ENCODE measurements at places on chromosomes 13 and 19. TPM values are rescaled to one million over a fixed set of nuclear protein-coding genes. Genes with fewer than 3 reads are reported as not detected.

DNA sequence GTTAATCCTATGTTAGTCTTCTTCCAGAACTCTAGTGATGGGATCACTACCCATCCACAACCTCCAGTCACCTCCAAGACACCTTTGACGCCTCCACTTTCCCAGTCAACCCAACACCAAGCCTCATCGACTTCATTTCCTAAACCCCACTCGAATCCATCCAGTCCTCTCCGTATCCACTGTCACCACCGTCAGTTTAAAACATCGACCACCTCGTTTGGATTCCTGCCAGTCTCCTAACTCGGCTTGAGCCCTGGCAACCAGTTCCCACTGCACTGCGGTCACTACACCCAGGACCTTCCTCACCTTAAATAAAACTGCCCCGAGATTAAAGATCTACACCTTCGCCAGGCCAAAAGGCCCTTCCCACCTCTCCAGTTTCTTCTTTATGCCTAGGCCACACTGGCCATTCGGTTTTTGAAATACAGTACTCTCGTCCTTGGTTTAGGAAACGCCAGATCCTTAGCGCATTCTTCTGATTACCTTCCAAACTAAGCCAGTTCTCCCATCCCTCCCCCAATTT is 1.2 kb downstream of the MTIF3 start:
- no peak for DNase-seq
- H3K27ac ChIP-seq: peak overlapping the region; percentile 96
- H3K4me1 ChIP-seq: peaks cover 29% of the 10 kb centered on the region

- no peak overlapping the region for H3K4me3 ChIP-seq
- H3K27me3 ChIP-seq: no peaks in the 10 kb centered on the region
- DNase-seq: no peak
- peak overlapping the region; percentile 58 for H3K27ac ChIP-seq
- H3K36me3 ChIP-seq: peaks cover 55% of the 10 kb centered on the region
- peaks cover 12% of the 10 kb centered on the region for H3K4me1 ChIP-seq
Measured at GRCh38 chr19:48970139-48970766, 5.1 kb downstream of the FTL start.

DNA sequence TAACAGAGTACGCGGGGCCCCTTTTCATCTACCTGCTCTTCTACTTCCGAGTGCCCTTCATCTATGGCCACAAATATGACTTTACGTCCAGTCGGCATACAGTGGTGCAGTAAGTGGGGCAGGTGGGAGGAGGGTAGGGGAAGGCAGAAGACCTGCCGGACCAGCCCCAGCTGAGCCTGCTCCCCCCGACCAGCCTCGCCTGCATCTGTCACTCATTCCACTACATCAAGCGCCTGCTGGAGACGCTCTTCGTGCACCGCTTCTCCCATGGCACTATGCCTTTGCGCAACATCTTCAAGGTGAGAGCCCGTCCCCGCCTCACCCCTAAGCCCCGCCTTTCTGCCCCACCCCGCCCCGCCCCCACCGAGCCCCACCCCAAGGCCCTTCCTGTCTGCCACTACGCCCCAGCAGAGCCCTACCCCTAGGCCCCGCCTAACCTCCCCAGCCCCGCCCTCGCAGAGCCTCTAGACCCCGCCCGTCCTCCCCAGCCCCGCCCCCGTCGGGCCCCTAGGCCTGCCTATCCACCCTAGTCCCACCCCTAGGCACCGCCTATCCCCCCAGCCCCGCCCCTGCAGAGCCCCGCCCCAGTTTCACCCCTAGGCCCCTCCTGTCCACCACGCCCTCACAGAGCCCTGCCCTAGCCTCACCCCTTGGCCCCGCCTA is 7.7 kb downstream of the NDUFB7 start:
- H3K4me3 ChIP-seq: no peak overlapping the region
- peaks cover 14% of the 10 kb centered on the region for H3K36me3 ChIP-seq
- H3K27me3 ChIP-seq: no peaks in the 10 kb centered on the region
- peaks cover 36% of the 10 kb centered on the region for H3K4me1 ChIP-seq

The AKAP11 gene
- total RNA-seq: 37.1 TPM

The F10 gene
- 25.5 TPM for total RNA-seq

GRCh38 chr13:110396913-110397381 is 89.9 kb downstream of the COL4A2 start:
- H3K27me3 ChIP-seq: no peaks in the 10 kb centered on the region
- no peaks in the 10 kb centered on the region for H3K36me3 ChIP-seq
- H3K4me1 ChIP-seq: peaks cover 92% of the 10 kb centered on the region

DNA sequence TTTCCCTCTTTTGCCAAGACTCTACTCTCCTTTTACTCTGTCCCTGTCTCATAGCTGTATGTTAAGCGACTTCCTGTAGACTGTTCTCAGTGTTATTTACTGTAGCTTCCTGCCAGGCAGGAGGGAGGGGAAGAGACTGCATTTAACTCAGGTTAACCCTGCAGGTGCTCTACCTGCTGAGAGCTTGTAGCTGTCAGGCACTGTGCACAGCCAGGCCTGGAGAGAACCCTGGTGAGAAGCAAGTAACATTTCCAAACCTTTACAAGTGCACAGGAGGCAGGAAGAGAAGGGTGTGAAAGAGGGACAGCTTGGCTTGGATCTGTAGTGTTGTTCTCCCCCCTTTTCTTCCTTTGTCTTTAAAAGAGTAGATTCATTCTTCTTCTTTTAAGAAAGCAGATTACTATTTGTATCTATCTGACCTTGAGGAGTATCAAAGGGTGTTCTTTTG is 167.1 kb downstream of the LMO7 start:
- no peak for DNase-seq
- H3K27ac ChIP-seq: peak overlapping the region; percentile 87
- H3K4me1 ChIP-seq: peaks cover 4% of the 10 kb centered on the region
- H3K4me3 ChIP-seq: peak overlapping the region; percentile 74
- H3K36me3 ChIP-seq: no peaks in the 10 kb centered on the region

The CEP89 gene
- 20.5 TPM for total RNA-seq

DNA sequence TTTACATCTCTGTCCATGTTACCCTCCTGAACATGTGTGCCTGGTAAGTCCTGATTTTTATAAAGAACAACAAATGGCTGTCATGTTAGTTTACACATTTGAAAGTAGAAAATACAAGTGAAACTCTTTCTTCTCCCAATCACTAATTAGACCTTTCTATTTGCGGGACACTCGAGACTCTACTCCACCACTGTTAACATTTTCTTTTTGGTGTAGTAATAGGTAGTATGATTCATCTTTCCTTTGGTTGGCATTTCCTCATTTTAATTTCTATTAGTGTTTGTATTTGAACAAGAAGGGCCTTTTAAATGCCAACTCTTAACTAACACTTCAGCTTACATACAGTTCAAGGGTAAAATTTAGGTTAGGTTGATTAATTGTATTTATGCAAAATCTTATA is 371.1 kb downstream of the PCDH9 start:
- H3K36me3 ChIP-seq: no peaks in the 10 kb centered on the region
- H3K4me1 ChIP-seq: no peaks in the 10 kb centered on the region
- H3K27me3 ChIP-seq: no peaks in the 10 kb centered on the region
- no peak overlapping the region for H3K4me3 ChIP-seq

The AP1M1 gene
- total RNA-seq: 77.5 TPM

GRCh38 chr13:111328574-111329410 is 8.3 kb downstream of the TEX29 start:
- H3K36me3 ChIP-seq: no peaks in the 10 kb centered on the region
- no peak overlapping the region for H3K4me3 ChIP-seq
- no peaks in the 10 kb centered on the region for H3K27me3 ChIP-seq
- no peak overlapping the region for H3K27ac ChIP-seq

DNA sequence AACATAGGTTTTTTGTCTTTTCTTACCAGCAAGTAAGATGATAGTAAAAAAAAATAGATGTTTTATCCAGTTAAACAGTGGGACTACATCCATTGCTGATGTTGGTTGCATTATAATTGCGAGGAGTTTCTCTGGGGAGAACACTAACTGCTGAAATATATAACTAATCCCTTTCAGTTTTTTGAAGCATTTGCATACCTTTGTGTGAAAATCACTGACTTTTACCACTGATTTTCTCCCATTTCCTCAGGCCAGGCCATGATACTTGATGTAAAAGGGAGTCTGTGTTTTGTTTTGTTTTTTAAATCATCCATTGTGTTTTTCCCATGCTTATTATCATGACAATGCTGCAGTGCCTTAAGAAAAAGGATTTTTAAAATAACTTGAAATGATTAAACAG is 699.5 kb downstream of the PCDH9 start:
- H3K27me3 ChIP-seq: no peaks in the 10 kb centered on the region
- no peaks in the 10 kb centered on the region for H3K4me1 ChIP-seq
- H3K4me3 ChIP-seq: no peak overlapping the region

DNA sequence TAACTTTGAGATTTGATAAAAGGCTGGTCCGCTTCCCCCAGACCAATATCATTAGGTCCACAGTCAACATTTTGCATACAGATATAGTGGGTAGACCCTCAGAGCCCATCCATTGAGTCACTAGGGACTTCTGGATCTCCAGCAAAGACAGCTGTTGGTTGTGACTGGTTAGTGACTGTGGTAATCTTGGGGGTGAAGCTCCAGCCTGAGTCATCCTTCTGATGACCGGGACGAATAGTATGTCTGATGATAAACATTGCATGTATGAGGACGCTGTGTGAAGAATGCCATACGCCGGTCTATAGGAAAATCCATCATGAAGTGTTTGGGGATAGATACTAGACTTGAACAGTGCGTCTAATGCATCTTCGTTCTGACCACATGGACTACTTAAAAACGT is 307.0 kb downstream of the UQCRFS1 start:
- no peaks in the 10 kb centered on the region for H3K36me3 ChIP-seq
- no peak for DNase-seq
- no peaks in the 10 kb centered on the region for H3K27me3 ChIP-seq

- no peak overlapping the region for H3K4me3 ChIP-seq
- no peaks in the 10 kb centered on the region for H3K36me3 ChIP-seq
- no peaks in the 10 kb centered on the region for H3K27me3 ChIP-seq
Measured at GRCh38 chr13:64810750-64811149, 2419.4 kb downstream of the PCDH9 start.

The ADAMTS10 gene
- total RNA-seq: 164 TPM

The ZNF226 gene
- 9.7 TPM for total RNA-seq

The ZNF99 gene
- total RNA-seq: 0.41 TPM

- H3K4me3 ChIP-seq: peak within 1 kb of the TSS; percentile 68
- no peak within 1 kb of the TSS for H3K27ac ChIP-seq
- DNase-seq: no peak
- H3K4me1 ChIP-seq: peaks cover 7% of the 10 kb centered on the region
Measured at GRCh38 chr19:17281391-17282304, at the start of gene ANKLE1. Gene ANKLE1 (plus strand): TSS chr19:17281901. CDS start chr19:17281921, 20 bp downstream.

The CEACAM20 gene
- total RNA-seq: not detected

- no peak overlapping the region for H3K27ac ChIP-seq
- no peak for DNase-seq
- H3K36me3 ChIP-seq: no peaks in the 10 kb centered on the region
- no peaks in the 10 kb centered on the region for H3K4me1 ChIP-seq
Measured at GRCh38 chr13:84590663-84591062, 708.4 kb upstream of the SLITRK1 start.

DNA sequence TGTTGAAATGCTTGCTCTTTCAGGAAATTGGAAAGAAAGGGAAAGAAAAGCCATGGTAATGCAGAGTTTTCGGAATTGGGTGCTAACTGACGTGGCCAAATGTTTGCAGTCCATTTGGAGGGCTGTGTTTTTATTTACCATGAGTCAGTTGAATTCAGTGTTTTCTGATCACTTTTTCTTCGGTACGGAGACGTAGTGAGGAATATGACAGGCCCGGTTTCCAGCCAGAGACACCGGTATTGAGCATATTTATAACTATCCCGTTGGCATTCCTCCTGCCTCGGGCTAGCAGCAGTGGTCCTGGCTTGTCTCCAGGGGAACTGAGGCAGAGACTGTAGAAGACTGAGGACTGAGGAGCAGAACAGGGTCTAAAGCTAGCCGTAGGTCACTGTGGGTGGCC is 1.0 kb downstream of the CDC16 start:
- H3K27ac ChIP-seq: peak overlapping the region; percentile 72
- no peak for DNase-seq
- H3K4me3 ChIP-seq: peak overlapping the region; percentile 96
- no peaks in the 10 kb centered on the region for H3K27me3 ChIP-seq

GRCh38 chr13:106873810-106874209 is 305.9 kb upstream of the ARGLU1 start:
- peak overlapping the region; percentile 37 for H3K27ac ChIP-seq
- DNase-seq: no peak
- no peaks in the 10 kb centered on the region for H3K27me3 ChIP-seq
- H3K4me3 ChIP-seq: no peak overlapping the region

The APOC4 gene
- total RNA-seq: not detected

DNA sequence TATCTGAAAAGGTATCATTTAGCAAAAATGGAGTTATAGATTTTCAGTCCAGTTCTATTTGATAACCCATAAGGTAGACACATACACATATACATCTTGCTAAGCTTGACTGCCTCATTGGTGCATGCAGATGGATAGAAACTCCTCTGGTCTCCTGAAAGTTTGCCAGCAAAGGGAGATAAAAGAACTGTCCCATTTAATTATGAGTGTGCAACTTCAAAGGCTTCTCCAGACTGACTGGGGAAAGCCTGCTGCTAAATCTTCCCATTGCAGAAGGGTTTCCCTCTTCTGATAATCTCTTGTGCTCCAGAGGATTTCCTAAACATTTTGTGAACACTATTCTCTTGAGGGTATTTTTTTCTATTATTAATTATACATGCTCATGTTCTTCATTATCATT is 131.9 kb downstream of the ITGBL1 start:
- no peak overlapping the region for H3K4me3 ChIP-seq
- H3K4me1 ChIP-seq: peaks cover 14% of the 10 kb centered on the region
- no peak for DNase-seq
- H3K27me3 ChIP-seq: no peaks in the 10 kb centered on the region
- no peak overlapping the region for H3K27ac ChIP-seq

The ZNF100 gene
- total RNA-seq: 9.1 TPM

The CEACAM19 gene
- total RNA-seq: 6.2 TPM

The ZNF14 gene
- total RNA-seq: 11.6 TPM

The NFIX gene
- total RNA-seq: 145 TPM

GRCh38 chr19:38055655-38056521 is 148.9 kb downstream of the SIPA1L3 start:
- H3K27ac ChIP-seq: no peak overlapping the region
- H3K27me3 ChIP-seq: no peaks in the 10 kb centered on the region
- no peaks in the 10 kb centered on the region for H3K4me1 ChIP-seq
- H3K4me3 ChIP-seq: no peak overlapping the region
- H3K36me3 ChIP-seq: no peaks in the 10 kb centered on the region

- H3K27me3 ChIP-seq: no peaks in the 10 kb centered on the region
- no peaks in the 10 kb centered on the region for H3K36me3 ChIP-seq
Measured at GRCh38 chr19:46000491-46001246, 5.4 kb downstream of the CCDC61 start.

The OR4F17 gene
- not detected for total RNA-seq

The NLRP4 gene
- not detected for total RNA-seq

The HSD11B1L gene
- 11.6 TPM for total RNA-seq

The SIGLEC6 gene
- 0.56 TPM for total RNA-seq

GRCh38 chr13:34302596-34302995 is 484.6 kb downstream of the RFC3 start:
- H3K27ac ChIP-seq: no peak overlapping the region
- no peak overlapping the region for H3K4me3 ChIP-seq
- no peaks in the 10 kb centered on the region for H3K27me3 ChIP-seq
- no peak for DNase-seq

The ZNF599 gene
- total RNA-seq: 6.4 TPM

GRCh38 chr19:6059396-6059947 is 50.8 kb downstream of the RFX2 start:
- DNase-seq: no peak
- no peaks in the 10 kb centered on the region for H3K36me3 ChIP-seq
- peaks cover 93% of the 10 kb centered on the region for H3K4me1 ChIP-seq
- H3K4me3 ChIP-seq: no peak overlapping the region

The GSX1 gene
- total RNA-seq: not detected
